ENCODE measurements at places on chromosomes 3 and 15. TPM values are rescaled to one million over a fixed set of nuclear protein-coding genes. Genes with fewer than 3 reads are reported as not detected.

DNA sequence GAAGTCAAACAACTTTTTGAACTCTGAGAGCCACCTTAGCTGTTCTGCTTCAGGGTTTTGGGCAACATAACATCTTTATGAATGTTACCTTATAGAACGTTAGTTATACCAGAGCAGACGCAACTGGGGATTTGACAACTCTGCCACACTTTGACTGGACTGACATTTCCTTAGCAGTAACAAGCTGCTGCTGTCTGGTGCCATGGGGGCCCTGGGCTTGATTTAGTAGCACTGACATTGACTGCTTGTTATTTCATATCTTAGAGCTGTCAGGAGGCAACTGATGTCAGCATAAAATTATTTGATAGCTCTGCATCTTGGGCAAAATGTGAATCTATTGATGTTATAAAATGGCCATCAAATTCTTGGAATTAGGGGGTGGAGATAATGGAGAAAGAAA is 285.4 kb downstream of the ROBO2 start:
- no peaks in the 10 kb centered on the region for H3K36me3 ChIP-seq
- no peak for DNase-seq
- H3K27me3 ChIP-seq = no peaks in the 10 kb centered on the region
- H3K4me3 ChIP-seq = no peak overlapping the region

GRCh38 chr3:163391407-163392181 is 1686.7 kb downstream of the SI start:
- no peaks in the 10 kb centered on the region for H3K4me1 ChIP-seq
- H3K27ac ChIP-seq = no peak overlapping the region
- no peaks in the 10 kb centered on the region for H3K36me3 ChIP-seq

GRCh38 chr3:156151824-156152428 is 31.5 kb downstream of the KCNAB1 start:
- peak; percentile 81 for DNase-seq
- H3K27me3 ChIP-seq = no peaks in the 10 kb centered on the region
- H3K4me3 ChIP-seq = no peak overlapping the region
- H3K27ac ChIP-seq = peak overlapping the region; percentile 39

DNA sequence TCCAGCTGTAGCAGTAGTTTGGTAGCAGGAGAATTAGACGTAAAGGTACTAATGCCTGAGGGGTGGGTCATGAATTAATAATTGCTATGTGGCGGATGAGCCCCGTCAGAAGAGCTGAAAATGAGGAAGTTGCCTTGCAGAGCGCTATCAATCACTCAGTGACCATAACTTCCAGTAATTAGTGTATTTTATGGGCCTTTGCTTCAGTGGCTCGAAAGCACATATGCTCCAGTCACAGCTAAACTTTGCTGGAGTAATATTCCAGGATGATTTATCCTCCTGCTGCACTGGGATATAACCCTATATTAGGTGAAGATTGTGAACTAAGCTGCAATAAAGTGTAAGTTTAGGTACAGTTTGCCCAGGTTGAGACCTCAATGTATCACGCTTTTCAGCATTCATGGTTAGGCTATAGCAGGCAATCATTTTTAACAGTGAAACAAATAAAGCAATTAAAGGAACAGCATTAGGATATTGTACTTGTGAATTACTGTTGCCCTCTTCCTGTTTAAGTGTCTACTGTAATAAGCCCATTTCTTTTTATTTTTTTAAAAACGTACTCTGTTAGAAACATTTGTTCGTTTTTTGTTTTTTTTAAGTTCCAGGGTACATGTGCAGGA is 104.6 kb upstream of the SKOR1 start:
- no peak overlapping the region for H3K4me3 ChIP-seq
- no peaks in the 10 kb centered on the region for H3K4me1 ChIP-seq
- no peak overlapping the region for H3K27ac ChIP-seq
- H3K27me3 ChIP-seq = no peaks in the 10 kb centered on the region

DNA sequence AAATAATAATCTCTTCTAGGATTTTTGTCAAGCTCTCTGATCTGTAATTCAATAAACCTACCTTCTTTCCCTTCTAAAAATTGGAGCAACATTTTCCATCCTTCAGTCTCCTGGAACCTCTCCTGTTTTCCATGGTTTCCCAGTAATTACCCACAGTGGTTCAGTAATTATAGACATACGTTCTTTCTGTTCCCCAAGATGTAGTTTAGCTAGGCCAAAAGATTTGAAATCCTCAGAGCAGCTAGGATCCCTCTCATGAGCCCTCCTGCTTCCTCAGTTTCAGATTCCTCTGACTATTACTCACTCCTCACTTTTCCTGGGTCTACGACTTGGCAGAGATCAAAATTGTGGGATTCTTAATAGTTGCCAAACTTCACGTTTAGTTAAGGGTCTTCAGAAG is 76.9 kb upstream of the IGSF10 start:
- H3K4me3 ChIP-seq = no peak overlapping the region
- no peak for DNase-seq
- H3K27ac ChIP-seq = no peak overlapping the region
- no peaks in the 10 kb centered on the region for H3K27me3 ChIP-seq
- H3K4me1 ChIP-seq = peaks cover 4% of the 10 kb centered on the region
- H3K36me3 ChIP-seq = no peaks in the 10 kb centered on the region

DNA sequence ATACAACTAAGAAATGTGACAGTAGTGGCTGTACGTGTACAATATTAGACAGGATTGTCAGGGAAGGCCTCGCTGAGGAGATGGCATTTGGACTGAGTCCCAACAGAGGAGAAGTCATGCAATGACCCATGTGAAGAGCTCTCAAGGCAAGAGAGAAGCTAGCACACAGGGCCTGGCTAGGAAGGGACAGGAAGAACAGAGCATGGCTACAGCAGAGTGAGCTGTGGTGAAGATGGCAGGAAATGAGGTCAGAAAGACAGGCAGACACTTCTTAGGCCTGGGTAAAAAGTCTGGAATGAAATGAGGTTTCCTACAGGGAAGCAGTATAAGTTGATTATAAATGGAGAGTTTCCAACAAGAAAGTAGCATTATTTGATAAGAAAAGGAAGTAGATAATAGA is 33.2 kb upstream of the LEKR1 start:
- peaks cover 11% of the 10 kb centered on the region for H3K4me1 ChIP-seq
- no peak overlapping the region for H3K4me3 ChIP-seq
- no peaks in the 10 kb centered on the region for H3K36me3 ChIP-seq
- DNase-seq = no peak

- peaks cover 35% of the 10 kb centered on the region for H3K4me1 ChIP-seq
- no peak overlapping the region for H3K4me3 ChIP-seq
- peak; percentile 67 for DNase-seq
These were observed 51.0 kb upstream of the ATP13A3 start for GRCh38 chr3:194537732-194538247.

DNA sequence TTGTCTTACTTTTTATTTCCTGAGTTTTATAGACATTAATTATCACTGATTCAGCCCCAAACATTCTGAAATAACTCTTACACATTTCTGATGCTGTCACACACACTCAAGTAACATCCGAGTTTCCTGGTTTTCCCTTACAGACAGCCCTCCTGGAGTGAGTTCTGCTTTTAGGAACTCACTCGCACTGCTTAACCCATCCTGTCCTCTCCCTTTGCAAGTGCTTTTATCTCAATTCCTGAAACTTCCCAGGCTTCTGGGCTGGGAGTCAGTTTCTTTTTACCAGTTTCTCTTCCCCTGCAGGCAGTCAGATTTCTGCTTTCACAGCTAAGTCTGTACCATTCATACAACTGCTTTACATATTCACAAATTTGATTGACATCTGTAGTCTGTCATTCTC is 15.6 kb upstream of the SH3GL3 start:
- no peak overlapping the region for H3K4me3 ChIP-seq
- H3K4me1 ChIP-seq = no peaks in the 10 kb centered on the region
- H3K27me3 ChIP-seq = no peaks in the 10 kb centered on the region
- DNase-seq = no peak

DNA sequence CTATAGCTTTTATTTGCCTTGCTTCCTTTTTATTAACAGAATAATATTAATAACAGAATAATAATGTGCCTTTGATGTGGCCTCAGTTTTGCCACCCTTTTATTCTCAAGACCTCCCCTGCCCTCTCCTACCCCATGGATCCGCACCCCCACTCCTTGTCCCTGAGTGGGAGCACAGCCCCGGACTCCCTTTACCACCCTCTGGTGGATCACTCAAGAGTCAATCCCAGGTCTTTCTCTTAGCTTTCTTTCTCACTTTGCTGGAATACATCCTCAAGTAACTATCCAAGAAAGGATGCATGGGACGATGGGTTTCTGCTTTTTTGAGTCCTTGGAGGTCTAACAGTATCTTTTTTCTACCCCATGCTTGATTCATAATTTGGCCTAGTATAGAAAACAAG is 63.4 kb downstream of the KLF13 start:
- H3K4me3 ChIP-seq = no peak overlapping the region
- peaks cover 41% of the 10 kb centered on the region for H3K4me1 ChIP-seq
- H3K36me3 ChIP-seq = no peaks in the 10 kb centered on the region
- H3K27ac ChIP-seq = no peak overlapping the region

GRCh38 chr15:69119683-69120395 is 40.6 kb upstream of the GLCE start:
- no peaks in the 10 kb centered on the region for H3K27me3 ChIP-seq
- H3K4me1 ChIP-seq = no peaks in the 10 kb centered on the region
- no peak for DNase-seq
- no peak overlapping the region for H3K4me3 ChIP-seq
- H3K36me3 ChIP-seq = no peaks in the 10 kb centered on the region
- H3K27ac ChIP-seq = no peak overlapping the region

DNA sequence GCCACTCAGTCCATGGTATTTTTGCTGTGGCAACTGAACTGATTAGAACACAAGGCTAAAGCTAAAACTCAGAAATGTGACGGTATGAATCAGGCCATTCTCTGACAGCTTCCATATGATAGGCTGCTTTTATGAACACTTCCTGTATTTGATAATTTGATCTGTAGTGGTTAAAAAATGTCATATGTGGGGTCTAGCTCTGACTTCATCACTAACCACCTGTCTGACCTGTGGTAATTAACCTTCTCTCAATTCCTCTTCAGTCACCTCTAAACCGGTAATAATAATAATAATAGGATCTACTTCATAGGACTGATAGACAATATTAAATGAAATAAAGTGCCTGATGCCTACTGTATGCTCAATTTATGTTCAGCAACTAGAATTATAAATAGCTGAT is 223.2 kb downstream of the MBNL1 start:
- H3K36me3 ChIP-seq = no peaks in the 10 kb centered on the region
- H3K4me3 ChIP-seq = no peak overlapping the region
- DNase-seq = no peak
- no peak overlapping the region for H3K27ac ChIP-seq
- no peaks in the 10 kb centered on the region for H3K27me3 ChIP-seq

DNA sequence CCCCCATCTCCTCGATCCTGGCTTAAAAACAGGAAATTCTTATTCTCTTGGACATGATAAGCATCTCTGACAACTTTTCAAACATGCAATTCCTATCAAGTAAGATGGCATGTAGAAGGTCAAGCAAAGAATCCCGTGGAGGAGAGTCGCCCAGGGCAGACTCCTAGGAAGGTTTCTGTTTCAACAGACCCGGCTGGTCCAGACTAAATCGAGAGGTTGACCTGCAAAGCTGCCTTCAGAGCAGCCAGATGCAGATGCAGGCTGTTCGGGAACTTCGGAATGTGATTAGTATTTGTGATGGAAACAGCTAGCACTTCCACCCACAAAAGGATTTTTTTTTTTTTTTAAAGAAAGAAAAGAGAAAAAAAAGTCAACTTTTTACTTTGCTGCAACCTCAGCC is 216.8 kb downstream of the NR1D2 start:
- DNase-seq = no peak
- H3K27ac ChIP-seq = no peak overlapping the region
- H3K4me3 ChIP-seq = no peak overlapping the region
- peaks cover 7% of the 10 kb centered on the region for H3K4me1 ChIP-seq
- no peaks in the 10 kb centered on the region for H3K27me3 ChIP-seq

DNA sequence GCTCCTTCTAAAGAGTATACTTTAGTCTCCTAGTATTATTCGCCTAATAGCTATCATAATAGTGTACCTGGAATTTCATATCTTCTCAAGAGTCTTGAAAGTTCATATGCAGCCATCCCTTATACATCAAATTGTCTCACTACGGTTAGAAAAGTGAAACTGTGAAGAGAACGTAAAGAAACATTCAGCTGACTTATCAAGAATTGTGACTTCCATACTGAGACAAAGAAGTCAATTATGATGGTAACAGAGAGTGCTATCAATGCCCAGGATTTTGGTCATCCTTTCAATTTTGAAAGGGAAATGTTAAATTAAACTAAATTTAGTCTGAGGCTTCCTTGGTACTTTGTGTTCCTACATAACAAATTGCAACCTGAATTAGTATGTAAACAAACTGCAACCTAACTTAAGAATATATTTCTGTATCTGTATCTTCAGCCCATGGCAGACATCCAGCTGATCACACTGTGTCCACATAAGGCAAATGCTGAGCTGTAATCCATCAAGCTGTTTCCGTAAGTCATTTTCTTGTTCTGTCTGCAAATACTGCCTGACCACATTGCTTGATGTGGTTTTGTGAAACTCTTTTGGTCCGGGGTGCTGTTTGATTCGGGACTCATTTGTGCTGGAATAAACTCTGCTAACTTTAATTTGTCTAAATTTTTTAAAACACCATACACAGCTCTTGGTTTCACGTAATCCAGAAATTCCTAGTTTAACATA is 469.6 kb downstream of the SI start:
- no peak overlapping the region for H3K27ac ChIP-seq
- no peaks in the 10 kb centered on the region for H3K27me3 ChIP-seq
- no peaks in the 10 kb centered on the region for H3K4me1 ChIP-seq

- no peaks in the 10 kb centered on the region for H3K27me3 ChIP-seq
- H3K36me3 ChIP-seq = no peaks in the 10 kb centered on the region
- H3K27ac ChIP-seq = no peak overlapping the region
- no peak for DNase-seq
- no peak overlapping the region for H3K4me3 ChIP-seq
- no peaks in the 10 kb centered on the region for H3K4me1 ChIP-seq
These were observed 1273.0 kb downstream of the OTOL1 start for GRCh38 chr3:162769564-162769963.

- H3K4me1 ChIP-seq = no peaks in the 10 kb centered on the region
- H3K27me3 ChIP-seq = no peaks in the 10 kb centered on the region
- no peak for DNase-seq
- no peak overlapping the region for H3K4me3 ChIP-seq
- H3K27ac ChIP-seq = no peak overlapping the region
- no peaks in the 10 kb centered on the region for H3K36me3 ChIP-seq
These were observed 666.7 kb upstream of the CADM2 start for GRCh38 chr3:84292128-84292527.

- no peak overlapping the region for H3K27ac ChIP-seq
- no peak overlapping the region for H3K4me3 ChIP-seq
- DNase-seq = no peak
- H3K27me3 ChIP-seq = no peaks in the 10 kb centered on the region
- peaks cover 13% of the 10 kb centered on the region for H3K36me3 ChIP-seq
These were observed 14.5 kb downstream of the NCBP2 start for GRCh38 chr3:196927571-196928453.

The PRR20G gene
- not detected for total RNA-seq

The GOLIM4 gene
- total RNA-seq = 21.0 TPM

The ERC2 gene
- total RNA-seq = 4.7 TPM

The NR2E3 gene
- 0.52 TPM for total RNA-seq

The CACNA2D2 gene
- 1.3 TPM for total RNA-seq

The LAMB2 gene
- total RNA-seq = 204 TPM

The ACKR2 gene
- 3.3 TPM for total RNA-seq

Measured in body of pancreas (tissue), 4 donors.